ENCODE measurements at places on chromosomes 4 and X. TPM values are rescaled to one million over a fixed set of nuclear protein-coding genes. Genes with fewer than 3 reads are reported as not detected.

GRCh38 chrX:69741721-69742120 is 125.8 kb downstream of the EDA start:
- no peak for DNase-seq

- no peak for DNase-seq
Observed at GRCh38 chr4:101334963-101335572, 12.3 kb downstream of the PPP3CA start.

DNA sequence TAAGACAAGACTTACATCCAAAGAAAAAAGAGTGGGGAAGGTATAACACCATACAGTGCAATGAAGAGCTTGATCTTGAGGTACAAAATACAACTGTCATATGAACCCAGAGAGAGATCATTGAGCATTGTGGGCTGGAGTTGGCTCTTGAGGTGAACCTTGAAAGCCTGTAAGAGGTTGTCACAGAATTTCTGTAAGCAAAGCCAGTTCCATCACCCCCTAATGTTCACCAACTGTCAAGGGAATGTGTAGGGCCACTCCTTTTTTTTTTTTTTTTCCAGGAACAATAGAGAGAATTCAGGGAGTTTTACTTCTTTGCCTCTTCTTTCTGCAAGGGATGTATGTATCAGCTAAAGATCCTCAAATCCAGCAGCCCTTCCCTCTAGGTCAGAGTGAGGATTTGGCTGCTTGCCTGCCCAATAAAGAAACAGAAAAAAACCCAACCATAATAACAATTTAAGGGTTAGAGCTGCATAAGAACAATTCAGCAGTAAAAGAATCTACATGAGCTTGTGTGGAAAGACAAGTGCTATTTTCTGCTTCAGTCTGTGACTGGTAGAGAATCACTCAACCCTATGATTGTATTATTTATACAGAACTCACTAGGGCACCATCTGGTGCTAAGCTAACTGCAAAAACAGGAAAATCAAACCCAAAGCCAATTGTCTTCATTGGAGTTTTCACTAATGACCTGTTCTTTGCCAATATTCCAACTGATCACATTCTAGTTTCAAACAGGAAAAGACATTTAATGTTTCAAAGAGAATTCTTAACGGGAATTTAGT is 217.5 kb upstream of the TEX13C start:
- no peak for DNase-seq

The SMIM43 gene
- total RNA-seq, result 0.04 TPM
